Cerebellar nuclear complex (tissue), 1 donor: ENCODE measurements at places on chromosomes 2 and 18.
A peak's percentile ranks its signal among the peaks of the same experiment; 100 is the strongest.

DNA sequence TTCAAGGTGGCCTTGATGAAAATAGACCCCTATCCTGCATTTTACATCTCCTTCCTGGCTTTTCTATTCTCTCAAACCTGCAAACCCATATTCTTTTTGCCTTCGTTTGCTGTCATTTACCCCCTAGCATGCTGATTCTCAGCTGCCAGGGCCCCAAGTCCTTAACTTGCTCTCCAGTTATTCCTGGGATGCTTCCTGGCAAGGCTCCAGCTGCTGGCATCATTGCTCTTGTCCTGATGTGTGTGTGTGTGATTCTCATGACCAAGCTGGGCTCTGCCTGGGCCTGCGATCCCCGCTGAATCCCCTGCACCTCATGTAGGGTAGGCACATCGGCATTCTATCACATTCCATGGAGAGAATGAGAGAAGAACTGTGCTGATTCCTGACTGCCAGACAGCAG, 11.9 kb downstream of the NPAS2 start:
- no peak for DNase-seq

DNA sequence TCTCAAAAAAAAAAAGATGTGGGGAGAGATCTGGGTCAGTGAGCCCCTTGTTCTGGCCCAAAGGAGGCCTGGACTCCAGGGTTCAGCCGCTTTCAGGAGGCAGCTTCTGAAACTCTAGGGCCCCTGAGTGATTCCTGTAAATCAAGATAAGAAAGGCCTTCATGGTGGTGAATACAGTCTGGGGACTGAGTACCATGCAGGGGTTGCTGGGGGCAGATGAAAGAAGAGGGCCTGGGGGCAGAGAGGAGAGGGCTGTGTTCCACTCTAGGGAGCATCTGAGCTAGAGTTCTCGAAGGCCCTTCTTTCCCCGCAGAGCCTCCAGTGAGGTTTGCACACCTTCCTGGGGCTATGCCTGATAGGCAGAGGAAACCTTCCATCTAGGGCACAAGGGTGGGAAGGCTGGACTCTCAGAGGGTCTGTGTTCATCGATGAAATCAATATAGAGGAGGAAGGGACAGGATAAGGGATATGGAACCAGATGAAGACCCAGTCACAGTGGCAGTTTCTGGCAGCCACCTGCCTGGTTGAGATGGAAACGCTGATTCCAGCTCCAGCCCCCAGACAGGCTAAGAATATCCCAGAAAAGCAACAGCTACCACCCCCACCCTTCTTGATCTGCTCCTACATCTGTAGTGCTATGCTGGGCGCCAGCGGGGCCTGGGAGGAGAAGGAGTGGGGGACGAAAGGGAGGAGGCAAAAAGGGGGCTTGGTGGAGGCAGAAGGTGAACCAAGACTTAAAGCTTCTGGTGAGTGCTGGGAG, 4.7 kb upstream of the CDK5R2 start:
- no peak for DNase-seq

- DNase-seq, result no peak
These were observed 10.5 kb downstream of the COPS8 start for GRCh38 chr2:237096201-237096600.

GRCh38 chr18:69172046-69172445, 228.6 kb upstream of the DOK6 start:
- DNase-seq, result no peak

DNA sequence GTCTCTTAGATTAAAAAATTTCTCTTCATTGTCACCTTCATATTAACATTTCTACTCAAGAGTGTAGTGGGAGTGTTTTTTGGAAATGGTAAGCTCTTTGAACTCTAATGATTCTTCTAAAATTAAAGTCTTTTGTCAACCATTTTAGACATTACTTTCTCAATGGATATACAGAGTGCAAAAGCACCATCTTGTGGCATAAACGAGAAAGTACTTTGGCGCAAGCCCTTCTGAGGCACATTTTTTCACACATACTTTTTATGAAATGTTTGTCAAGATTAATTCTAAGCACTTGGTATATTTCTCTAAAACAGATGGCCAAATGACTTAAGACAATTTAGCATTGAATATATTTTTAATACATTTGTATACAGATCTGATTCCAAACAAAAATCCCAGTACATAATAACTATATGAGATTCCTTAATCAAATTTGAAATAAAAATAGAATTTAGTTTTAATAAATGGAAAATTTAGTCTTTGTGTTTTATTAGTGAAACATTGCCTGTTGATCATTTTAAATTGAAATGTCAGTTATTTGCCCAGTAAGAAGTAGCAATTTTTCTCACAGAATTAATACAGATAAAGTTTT, 63.3 kb upstream of the GALNT5 start:
- DNase-seq, result peak; percentile 37

GRCh38 chr2:162925595-162925994, 87.0 kb upstream of the KCNH7 start:
- no peak for DNase-seq
